Urinary bladder (tissue), 4 donors: ENCODE measurements at places on chromosomes 13 and 19. TPM values are rescaled to one million over a fixed set of nuclear protein-coding genes. Genes with fewer than 3 reads are reported as not detected.

SIGLEC9 gene
- total RNA-seq = 1.4 TPM

DNA sequence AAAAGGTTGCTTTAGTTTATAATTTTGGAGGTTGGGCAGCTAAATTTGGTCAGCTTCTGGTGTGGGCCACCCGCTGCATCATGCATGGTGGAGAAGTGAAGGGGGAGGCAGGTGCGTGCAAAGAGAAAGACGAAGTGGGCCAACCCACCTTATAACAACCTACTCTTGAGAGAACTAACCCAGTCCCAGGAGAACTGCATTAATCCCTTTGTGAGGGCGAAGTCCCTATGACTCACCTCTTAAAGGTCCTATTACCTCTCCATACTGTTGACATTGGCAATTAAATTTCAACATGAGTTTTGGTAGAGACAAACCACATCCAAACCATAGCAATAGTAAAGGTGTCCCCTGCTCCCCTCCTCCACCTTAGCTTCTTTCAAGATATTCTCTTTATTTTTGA, 7.7 kb upstream of the FGF9 start:
- DNase-seq = no peak

PPP1R13L gene
- 7.7 TPM for total RNA-seq

GRCh38 chr19:51547397-51548212, 16.1 kb upstream of the SIGLEC6 start:
- no peak for DNase-seq

SLC10A2 gene
- total RNA-seq = not detected

- DNase-seq = no peak
Measured at GRCh38 chr13:24868874-24869273, 104.9 kb downstream of the RNF17 start.
